ENCODE measurements at places on chromosomes 7 and 10.

- no peak for DNase-seq
Measured at GRCh38 chr7:21076574-21076973, 289.9 kb upstream of the SP8 start.

- DNase-seq: no peak
Measured at GRCh38 chr10:60148266-60148840, 241.3 kb downstream of the ANK3 start.

DNA sequence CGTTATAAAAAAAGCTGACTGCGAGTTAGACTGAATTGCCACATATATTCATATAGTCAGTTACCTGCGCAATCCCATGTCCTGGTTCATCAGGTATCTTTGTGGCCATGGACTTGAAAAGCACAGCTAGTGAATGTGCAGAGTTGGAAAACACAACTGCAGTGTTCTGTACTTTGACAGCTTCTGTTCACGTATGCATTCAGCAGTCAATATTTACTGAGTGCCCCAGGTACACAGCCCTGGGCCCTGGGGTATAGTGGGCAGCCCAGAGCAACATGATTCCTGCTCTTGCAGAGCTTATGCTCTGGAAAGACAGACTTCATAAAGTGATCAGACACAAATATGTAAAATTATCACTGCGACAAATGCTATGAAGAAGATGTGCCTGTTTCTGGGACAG is 313.9 kb downstream of the PHTF2 start:
- no peak for DNase-seq

DNA sequence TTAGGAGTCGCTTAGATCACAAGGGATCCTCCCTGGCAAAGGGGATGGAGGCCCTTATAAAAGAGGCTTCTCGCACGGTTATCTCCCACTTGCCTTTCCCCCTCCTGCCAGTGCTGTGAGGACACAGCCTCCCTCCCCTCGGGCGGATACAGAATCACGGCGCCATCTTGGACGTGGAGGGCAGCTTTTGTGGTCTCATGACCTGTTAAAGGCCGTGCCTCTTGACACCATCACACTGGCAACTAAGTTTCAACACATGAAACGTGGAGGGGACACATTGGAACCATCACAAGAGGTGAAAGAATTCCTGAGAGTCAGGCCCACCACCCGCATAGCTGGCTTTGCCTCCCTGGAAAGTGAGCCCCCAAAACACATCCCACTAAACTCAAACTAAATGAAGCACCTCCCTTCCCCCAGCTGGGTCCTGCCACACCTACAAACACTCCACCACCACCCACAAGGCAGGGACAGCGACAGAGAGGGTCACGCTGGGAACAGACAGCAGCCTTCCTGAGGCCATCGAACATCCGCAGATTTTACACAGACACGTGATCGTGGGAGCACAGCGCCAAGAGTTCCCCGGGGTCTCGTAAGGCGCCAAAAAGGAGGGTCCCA is 110.6 kb downstream of the TCERG1L start:
- DNase-seq: no peak

DNA sequence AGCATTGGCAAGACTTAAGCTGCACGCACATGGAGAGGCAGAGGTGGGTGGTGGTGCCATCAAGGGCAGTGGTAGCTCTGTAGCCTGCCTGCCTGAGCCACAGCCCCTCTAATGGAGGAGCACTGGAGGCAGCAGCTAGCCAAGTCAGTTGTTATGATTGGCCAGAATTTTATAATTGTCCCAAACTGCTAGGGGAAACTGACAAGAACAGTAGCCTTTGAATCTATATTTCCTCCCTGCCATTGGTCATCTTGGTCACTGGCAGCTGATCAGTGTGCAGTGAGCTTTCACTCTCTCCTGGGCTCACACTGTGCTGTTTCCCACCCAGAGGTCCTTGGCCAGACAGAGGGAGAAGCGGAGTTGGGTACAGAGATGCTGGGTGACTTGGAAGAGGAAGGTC is 9.6 kb upstream of the ZNF783 start:
- DNase-seq: no peak

- DNase-seq: no peak
Measured at GRCh38 chr7:68205826-68206225, 1209.2 kb downstream of the TYW1 start.

- DNase-seq: no peak
Measured at GRCh38 chr10:63843107-63843506, 321.9 kb downstream of the REEP3 start.

DNA sequence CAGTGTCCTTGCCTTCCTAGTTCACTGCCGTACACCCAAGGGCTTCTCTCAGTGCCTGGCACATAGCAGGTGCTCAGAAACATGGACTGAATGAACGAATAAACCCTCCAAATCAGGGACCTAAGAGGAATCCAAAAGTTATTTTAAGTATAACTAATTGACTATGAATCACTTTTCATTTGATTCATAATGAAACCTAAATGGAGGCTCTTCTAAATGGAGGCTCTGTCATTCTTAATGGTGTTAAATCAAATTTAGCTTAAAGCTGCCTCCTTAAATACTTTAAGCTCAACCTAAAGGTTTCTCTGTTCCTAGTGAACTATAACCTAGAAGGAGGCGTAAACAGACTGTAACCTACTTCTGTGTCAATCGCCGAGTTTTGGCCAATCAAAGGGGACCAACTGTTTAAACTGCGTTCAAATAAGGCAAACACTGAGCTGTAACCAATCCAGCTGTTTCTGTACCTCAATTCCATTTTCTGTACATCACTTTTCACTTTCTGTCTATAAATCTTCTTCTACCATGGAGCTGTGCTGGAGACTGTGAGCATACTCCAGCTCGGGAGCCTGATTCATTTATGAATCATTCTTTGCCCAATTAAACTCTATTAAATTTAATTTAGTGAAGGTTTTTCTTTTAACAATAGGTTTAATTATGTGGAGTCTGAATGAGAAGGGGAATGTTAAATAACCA is 11.0 kb downstream of the PYROXD2 start:
- DNase-seq: no peak

GRCh38 chr7:117485118-117485620 is 5.3 kb downstream of the CFTR start:
- no peak for DNase-seq

DNA sequence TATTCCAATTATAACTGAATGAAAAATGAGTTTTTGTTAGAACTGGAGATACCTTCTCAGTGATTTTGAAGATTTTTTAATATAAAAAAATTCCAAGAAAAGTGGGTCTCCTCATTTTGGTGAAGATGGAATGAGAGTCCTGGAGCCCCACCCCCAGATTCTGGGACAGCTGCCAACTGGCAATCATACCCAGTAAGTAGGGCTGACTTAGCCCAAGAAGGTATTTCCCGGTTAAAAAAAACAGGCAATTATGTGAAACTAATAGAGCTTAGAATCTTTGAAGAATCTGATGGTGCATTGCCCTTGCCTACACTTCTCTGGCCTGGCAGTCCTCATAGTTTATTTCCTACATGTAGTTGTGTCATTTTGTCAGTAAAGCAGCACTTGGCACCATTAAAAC is 52.8 kb upstream of the VWDE start:
- no peak for DNase-seq

- DNase-seq: no peak
Measured at GRCh38 chr10:62278441-62278910, 9.8 kb upstream of the RTKN2 start.

- DNase-seq: no peak
Measured at GRCh38 chr7:157152391-157152937, 13.7 kb downstream of the UBE3C start.

- no peak for DNase-seq
Measured at GRCh38 chr10:63128443-63128842, 4.7 kb upstream of the NRBF2 start.

- no peak for DNase-seq
Measured at GRCh38 chr10:8508882-8509281, 454.4 kb downstream of the GATA3 start.

- no peak for DNase-seq
Measured at GRCh38 chr10:122020226-122020625, 31.3 kb downstream of the TACC2 start.

DNA sequence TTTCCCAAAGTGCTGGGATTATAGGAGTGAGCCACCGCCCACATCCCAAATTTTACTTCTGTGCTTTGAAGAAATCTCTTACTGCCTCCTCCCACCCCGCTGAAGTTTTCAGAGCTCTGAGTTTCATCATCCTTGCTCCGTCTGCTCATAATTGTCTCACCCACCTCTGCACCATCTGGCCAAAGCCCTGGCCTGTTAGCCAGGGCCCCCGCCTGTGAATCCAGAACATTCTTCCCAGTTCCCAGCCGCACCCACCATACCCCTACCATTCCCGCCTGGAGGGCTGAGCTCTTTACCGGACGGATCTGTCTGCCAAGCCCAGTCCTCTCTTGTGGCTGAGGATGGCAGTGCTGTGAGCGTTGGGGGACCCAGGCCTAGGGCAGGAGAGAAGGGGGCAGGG is 14.5 kb downstream of the SSC4D start:
- no peak for DNase-seq

- no peak for DNase-seq
Measured at GRCh38 chr7:28017372-28017771, 163.2 kb downstream of the JAZF1 start.

DNA sequence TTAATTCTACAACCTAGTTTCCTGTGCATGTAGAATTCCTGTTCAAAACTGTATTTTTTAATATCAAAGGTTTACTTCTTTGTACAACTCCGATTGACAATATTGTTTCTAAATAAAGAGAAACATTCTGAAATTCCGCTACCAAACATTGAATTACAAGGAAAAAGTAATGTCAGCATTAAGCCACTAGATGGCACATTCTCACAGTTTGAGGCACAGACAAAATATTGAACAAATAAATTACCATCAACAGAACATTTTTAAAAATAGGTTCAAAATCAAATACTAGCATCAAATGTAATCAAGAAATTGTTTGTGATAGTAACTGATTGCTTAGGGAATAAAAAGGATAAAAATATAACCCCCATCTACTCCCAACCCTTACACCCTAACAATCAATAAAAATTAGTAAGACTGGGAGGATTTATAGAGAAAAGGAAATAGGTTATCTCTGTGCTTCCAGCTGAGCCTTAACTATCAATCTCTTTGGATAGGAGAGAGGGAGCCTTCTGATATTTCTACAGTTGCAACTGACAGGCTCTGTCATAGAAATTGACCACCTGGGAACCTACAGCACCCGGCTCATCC is 86.6 kb upstream of the C7orf33 start:
- DNase-seq: no peak

DNA sequence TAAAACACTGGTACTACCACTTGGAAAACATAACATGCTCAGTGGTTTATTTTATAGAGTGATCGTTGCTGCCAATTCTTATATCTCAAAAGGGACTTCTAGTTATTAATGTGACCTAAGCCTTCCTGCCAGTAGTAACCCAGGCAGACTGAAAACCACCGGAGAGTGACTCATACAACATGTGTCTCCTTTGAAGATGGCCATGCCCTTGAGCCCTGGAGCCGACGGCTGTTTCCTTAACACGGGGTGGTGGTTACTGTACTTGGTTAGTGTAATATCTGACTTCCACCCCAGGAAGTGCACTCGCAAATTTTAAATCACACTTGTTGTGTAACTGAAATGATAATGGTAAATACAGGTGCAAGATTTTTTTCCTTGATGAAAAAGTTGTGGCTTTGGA is 30.5 kb downstream of the JAKMIP3 start:
- DNase-seq: no peak

GRCh38 chr10:69649786-69650550 is 19.9 kb downstream of the FAM241B start:
- DNase-seq: no peak

GRCh38 chr10:101986624-101986971 is 69.4 kb downstream of the ARMH3 start:
- DNase-seq: no peak

GRCh38 chr7:46134385-46134784 is 213.3 kb upstream of the IGFBP3 start:
- DNase-seq: no peak

- no peak for DNase-seq
Measured at GRCh38 chr7:92754919-92755581, 81.3 kb downstream of the CDK6 start.

Measured in stimulated activated CD4-positive, alpha-beta T cell treated with anti-CD3 and anti-CD28 coated beads, Interleukin-1b, Interleukin-23, amount 100 ng/mL, for 4 hours (primary cell).